T-helper 1 cell (primary cell): ENCODE measurements at places on chromosomes 1 and 21.
A peak's percentile ranks its signal among the peaks of the same experiment; 100 is the strongest.

DNA sequence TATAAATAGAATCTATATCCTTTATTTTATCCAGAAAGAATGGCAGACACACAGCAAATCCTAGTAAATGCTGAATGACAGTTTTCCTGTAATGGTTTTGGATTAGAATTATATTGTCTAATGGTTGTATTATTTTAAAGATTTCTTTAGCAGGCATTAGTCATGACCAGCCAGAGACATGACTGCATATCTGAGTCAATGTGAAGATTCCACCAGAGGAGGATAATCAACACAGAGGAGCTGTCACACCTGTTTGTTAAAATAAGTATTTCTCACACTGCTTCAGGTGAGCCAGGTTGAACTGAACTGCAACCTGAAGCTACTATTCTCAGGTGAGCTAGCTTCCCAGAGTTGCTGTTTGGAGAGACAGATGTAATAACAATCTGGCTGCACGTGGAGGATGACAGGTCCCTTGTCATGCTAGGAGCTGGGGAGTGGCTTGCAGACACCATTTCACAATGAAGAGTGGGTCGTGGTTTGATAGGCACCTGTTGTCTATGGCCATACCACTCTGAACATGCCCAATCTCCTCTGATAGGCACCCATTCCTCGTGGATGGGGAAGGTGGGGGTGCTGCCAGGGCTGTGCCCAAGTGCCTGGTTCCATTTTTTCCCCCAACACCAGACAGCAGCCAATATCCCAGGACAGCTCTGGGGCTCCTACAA is 94.3 kb downstream of the KCNJ6 start:
- no peak for DNase-seq

DNA sequence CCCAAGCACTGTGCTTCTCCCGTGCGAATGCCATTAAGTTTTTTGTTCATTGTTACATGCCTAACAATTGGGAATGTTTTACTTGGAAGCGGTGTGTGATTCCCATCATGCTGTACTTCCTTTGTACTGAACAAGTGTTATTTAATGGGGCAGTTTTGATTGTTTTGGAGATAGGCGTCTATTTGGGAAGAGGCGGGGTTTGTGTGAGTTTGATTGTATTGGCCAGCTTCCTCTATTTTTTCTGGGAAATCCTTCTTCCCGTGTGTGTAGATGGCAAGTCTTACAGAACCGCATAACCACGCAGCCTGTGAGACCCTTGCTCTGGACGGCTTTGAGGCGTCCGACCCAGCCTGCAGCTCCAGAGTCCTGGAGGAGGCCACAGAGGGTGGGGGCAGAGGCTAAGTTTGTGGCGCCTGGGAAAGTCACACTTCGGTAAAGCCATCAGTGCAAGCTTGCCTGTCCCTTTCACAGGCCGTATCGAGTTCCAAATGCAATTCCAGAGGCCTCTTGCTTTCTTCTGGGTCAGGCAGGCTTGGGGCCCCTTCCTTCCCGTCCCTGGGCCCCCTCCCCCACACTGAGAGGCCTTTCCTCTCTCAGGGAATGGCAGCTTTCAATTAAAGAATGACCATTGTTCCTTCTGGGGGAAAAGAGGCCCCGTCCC is 210.3 kb downstream of the TOMM20 start:
- DNase-seq, result no peak

GRCh38 chr1:218686258-218686657 is 341.1 kb downstream of the TGFB2 start:
- DNase-seq, result no peak

GRCh38 chr1:230456478-230456877 is 30.3 kb upstream of the PGBD5 start:
- DNase-seq, result no peak

- no peak for DNase-seq
Observed at GRCh38 chr1:205633421-205633976, 1.7 kb upstream of the ELK4 start.

DNA sequence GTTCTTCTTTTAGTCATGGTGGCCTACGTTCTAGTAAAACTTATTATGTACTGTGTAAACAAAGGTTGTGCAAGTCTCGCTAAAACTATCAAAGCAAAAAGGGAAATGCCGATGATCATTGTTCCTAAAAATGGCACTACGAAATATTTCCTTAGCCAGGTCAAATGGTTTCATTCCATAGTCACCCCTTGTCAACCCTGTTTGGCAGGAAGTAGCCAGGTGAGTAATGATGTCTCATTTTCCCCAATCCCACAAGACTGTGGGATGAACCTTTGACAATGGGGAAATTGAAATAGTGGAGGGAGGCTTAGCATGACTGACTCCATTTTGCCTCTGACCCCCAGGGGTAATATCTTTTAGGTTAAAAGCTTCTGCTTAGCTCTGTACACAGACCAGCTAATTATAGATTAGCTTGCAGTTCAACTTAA is 5.6 kb upstream of the REN start:
- DNase-seq, result no peak

DNA sequence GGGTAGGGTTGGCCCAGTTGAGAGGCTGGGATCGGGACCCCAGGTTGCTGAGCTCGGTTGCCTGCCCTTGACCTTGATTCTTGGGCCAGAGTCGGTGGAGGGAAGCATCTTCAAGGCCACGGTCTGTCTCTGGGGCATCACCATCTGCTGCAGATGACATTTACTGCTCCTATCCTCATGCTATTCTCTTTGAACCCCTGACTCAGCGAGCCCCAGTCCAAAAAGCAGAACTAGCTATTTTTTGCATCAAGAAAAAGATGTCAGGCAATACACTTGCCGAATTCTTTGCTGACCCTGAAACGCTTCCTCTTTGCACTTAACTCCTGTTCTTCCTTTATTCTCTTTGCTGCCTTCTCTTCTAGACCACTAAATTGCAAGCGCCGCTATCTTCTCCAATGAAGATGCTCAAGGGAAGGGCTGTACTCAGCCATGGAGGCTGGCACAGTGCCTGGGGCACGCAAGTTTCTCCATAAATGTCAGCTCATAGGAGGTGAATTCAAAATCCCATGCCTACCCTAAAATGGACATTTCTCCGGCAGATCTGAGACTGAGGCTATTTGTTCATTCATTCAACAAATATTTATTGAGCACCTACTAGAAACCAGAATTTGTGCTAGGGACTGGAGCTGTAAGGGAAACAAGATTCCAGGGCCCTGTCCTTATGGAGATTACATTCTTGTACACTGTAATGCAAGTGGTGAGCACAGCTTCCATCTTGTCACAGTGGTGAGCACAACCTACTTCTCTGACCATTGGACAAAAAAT is 20.5 kb upstream of the CAPZB start:
- no peak for DNase-seq

DNA sequence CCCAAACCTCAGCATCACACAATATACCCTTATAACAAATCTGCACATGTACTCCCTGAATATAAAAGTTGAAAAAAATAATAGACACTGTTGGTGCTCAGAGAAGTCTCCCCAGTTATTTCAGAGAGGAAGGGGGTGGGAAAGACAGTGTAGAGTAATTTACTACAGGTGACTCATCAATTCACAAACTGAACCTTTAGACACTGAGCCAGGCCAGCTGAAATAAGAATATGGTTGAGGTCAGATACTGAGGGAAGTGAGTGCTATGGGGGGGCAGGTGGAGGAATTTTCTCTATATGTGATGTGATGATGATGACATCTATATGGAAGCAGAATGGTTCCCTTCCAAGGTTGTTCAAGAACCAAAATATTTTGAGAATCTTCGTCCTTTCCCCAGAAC is 50.1 kb downstream of the MRPL39 start:
- DNase-seq, result no peak

DNA sequence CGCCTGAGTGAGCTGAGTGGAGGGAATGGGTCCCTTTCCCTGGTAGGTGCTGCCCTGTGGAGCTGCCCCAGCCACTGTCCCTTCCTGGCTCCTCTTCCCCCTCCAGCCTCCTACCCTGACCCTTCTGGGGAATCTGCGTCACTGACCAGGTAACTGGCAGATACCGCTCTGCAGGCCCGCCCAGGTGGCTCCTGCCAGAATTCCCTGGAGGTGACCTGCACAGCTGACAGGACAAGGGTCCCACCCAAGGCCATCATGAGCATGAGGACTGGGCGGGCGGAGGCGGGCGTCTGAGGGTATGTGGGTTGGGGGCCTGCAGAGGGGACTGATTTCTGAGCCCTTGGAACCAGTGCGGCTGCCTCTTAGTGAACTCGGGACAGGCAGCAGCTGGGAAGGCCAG is 32.5 kb downstream of the DHRS3 start:
- no peak for DNase-seq

DNA sequence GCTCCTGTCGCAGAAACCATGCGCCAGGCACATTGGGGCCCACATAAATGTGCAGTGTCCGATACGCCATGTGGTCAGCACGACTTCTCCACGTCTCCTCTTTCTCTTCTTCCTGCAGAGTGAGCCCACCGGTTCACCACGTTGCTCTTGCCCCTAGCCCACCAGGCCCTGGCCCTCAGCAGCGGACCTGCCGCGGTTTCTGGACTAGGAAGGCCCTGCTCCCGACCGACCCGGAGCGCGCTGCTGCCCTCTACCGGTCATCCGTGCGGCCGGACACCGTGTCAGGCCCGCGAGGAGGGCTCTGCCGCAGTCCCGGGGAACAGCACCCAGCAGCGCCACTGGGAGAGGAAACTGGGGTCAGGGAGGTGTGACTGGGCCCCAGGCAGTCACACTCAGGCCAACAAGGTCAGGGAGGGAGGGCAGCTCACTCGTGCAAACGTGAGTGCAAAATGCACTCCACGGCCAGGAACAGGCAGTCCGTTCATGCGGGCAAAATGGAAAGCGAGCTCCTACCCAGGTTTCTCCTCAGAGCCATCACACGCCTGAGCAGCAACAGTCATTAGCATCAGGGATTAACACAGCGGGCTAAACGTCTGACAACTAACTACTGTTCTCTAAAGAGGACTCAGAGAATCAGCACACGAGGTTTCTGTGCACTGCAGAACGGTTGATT is 13.7 kb downstream of the TLR5 start:
- DNase-seq, result peak; percentile 23

- DNase-seq, result no peak
Observed at GRCh38 chr1:160064164-160064563, 5.8 kb downstream of the KCNJ10 start.

GRCh38 chr1:197388801-197389200 is 120.7 kb downstream of the CRB1 start:
- no peak for DNase-seq

DNA sequence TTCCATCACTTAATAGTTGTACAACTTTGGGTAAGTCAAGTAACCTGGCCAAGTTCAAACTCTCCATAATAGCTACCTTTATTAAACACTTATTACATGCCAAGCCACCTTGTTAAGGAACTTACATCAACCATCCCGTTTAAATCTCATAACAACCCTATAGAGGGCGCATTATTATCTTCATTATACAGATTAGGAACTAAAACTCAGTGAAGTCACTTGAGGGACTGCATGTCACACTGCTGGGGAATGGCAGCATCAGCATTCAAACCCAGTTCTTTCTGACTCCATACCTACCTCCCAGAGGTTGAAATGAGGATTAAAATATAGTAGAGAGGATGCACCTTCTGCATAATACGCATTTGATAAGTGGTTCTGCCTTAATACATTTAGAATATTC is 47.1 kb upstream of the PLA2G2C start:
- DNase-seq, result no peak

DNA sequence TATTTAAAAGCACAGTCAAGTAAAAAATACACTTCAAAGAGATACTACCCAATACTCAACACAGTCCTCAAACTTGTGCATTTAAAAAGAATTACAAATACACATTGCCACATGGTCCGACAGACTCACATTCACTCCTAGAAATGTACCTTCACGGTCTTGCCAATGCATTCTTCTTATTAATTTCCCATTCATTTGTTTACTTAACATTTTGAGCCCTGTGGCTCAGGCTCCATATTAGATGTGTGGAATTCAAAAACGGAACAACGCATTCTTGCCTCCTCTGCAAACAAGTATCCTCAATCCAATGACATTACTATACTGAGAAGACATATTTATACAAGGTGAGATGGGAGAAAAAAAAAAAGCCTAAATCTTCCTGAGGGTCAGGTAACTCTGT is 2.5 kb upstream of the DUSP23 start:
- DNase-seq, result no peak

DNA sequence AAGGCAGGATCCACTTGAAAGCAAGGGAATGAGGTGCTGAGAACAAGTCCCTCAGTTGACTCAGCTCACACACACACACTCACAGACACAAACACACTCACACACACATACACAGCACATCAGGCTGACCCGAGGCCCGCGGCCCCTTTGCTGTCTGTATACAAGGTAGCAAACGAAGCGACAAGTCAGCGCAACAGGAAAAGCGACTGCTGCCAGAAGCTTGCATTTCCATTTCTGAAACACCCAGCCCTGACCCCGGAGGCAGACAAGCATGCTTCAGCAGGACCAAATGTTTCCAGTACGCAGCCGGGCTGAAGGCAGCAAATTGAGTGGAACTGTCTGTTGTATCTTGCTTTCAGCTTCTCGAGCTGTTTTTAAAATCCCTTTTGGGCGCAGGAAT is 501.6 kb downstream of the NPHP4 start:
- no peak for DNase-seq

DNA sequence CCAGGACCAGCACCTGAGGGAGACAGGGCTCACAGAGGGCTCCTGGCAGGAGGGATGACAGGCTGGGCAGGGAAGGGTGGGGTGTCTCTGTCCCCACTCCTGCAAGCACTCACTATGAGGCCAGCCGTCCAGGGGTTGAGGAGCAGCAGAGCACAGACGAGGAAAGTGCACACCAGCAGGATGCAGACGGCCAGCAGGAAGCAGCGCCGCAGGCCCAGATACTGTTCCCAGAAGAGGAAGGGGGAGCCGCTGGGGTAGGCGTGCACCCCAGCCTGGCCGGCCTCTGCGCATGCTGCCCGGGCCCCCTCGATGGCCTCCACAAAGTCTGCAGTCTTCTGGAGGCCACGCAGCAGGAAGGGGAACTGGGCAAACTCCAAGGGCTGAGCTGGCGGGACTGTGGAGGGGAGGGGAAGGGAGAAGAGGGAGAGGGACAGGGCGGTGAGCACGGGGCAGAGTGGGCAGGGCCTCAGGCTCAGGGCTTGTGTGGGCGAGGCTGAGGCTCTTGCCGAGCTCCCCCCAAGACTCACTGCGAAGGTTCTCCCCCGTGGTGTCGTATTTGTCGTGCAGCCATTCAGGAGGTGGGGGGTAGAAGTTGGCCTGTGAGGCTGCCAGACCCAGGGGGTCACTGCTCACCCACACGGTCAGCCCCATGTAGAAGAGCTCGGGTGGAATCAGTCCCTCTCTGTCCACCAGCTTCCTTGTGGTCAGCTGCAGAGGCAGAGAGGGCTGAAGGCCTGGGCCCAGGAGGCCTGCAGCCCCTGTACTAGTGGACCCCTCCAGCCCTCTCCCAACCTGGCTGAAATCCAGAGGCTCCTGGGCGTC is 16.5 kb downstream of the PTCH2 start:
- no peak for DNase-seq

DNA sequence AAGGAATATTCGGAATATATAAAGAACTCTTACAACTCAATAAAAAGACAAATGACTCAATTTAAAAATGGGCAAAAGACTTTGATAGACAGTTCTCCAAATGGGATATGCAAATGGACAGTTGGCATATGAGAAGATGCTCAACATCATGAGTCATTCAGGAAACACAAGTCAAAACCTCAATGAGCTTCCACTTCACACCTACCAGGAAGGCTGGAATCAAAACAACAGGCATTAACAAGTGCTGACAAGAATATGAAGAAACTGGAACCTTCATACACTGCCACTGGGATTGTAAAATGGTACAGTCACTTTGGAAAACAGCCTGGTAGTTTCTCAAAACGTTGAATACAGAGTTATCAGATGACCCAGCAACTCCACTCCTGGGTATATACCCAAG is 17.2 kb downstream of the PGBD5 start:
- no peak for DNase-seq
